ENCODE measurements at places on chromosomes 2 and 18.

GRCh38 chr2:187319441-187320108, 128.5 kb downstream of the CALCRL start:
- DNase-seq, result no peak

GRCh38 chr2:181859123-181859522, 32.4 kb upstream of the ITPRID2 start:
- no peak for DNase-seq

DNA sequence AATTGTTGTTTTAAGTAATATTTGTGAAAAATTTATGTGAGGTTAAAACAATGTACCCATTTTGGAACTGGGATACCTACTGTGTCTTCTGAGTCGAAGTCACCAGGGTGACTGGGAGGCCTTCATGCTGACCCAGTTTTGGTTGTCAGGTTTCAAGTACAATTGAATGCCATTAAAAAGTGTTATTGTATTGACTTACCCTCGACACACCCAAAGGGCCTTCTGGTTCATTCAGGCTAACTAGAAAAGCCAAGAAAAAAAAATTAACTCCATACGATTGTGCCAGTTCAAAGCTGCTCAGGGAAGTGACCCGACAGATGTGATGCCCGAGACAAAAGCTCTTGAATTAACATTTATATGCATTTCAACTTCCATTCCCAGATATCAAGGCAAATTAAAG, 190.0 kb downstream of the ST6GAL2 start:
- no peak for DNase-seq

- DNase-seq, result no peak
These were observed 276.8 kb upstream of the EPAS1 start for GRCh38 chr2:46020416-46020815.

GRCh38 chr2:226076529-226076928, 677.0 kb downstream of the NYAP2 start:
- DNase-seq, result no peak

DNA sequence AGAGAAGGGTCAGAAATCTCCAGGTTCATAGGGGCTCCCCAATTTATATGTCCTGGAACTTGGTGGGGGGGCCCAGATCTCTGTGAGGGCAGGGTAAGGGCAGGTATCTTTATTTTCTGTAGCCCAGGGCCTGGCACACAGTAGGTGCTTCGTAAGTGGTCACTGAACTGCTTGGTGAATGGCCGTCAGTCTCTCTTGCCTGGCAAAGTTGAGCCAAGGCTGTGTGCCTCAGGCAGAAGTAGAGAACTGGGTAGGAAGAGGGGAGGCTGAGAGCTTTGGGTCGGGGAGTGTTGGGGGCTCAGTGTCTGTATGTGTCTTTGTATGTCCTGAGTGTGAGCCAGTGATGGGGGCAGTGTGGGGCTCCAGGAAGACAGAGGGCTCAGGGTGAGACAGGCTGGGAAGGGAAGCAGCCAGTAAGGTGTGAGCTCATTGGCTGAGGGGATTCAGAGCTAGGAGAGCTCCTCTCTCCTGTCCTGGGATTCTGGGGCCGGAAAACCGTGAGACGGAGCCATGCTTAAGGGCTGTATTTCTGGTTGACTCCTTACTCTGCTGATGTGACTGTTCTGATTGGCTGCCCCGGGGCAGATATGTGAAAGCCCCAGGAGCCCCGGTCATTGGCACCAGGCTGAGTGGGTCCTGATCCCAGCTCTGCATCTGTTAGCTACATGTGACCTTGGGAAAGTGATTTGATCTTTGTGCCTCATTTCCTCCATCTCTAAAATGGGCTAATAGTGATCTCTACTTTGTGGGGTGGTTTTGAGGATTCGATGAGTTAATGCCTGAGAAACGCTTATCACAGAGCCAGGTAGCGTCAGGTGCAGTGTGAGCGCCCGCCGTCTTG, 30.3 kb downstream of the STEAP3 start:
- no peak for DNase-seq

DNA sequence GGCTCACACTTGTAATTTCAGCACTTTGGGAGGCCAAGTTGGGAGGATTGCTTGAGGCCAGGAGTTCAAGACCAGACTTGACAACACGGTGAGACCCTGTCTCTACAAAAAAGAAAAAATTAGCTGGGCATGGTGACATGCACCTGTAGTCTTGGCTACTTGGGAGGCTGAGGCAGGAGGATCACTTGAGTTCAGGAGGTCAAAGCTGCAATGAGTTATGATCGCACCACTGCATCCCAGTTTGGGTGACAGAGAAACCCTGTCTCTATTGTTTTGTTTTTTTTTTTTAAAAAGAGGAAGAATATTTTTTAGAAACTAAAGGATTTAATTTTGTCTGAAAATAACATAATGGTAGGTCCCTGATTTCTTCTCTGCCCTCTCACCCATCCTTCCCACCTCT, 79.4 kb upstream of the TMEM200C start:
- no peak for DNase-seq

DNA sequence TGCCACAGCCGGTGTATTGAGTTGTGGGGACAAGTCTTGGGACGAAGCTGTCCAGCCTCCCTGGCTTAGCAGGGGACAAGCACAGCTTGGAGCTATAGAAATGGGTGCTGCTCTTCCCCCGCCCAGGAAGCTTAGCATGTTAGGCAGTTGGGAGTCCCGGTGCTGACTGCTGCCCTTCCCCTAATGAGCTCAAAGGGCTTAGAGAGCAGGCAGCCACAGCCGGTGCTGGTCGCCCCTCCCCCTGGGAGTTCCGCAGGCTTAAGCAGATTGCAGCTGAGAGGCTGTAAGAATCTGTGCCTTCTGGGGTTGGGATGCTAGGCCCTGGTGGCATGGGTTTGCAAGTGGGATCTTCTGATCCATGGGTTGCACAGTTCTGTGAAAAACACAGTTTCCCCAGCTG, 237.3 kb downstream of the DCDC2C start:
- no peak for DNase-seq

GRCh38 chr2:6999211-6999877, 82.1 kb downstream of the RNF144A start:
- DNase-seq, result no peak

DNA sequence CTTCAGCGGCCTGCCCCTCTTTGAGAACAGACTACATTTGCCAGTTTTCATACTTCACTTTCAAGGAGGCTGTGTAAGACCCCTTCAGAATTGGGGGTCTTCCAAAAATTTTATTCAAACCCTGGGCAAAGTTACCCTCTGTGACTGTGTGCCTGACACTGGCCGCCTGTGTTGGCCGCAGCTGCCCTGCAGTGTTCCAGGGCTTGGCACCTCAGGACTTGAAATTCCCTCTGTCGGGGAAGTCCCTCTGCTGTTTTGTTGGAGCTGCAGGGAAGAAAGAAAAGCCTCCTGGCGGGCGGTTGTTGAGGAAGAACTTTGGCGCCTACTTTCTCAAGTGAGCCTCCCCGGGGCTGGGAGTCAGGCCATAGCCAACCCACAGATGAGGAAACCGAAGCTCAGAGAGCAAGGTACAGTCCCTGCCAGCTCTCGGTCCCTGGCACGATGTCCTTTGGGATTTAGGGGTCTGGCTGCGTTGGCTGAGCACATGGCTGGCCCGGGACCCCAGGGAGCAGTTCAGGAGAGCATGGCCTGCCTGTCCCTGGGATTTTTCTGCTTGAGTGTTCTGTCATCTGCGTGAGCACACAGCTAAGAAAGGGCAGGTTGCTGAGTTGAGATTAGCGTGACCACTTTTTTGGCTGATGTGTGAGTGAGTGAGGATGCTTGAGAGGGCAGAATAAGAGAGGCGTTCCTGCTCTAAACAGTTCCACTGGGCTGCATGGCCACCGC, 17.9 kb upstream of the ASB1 start:
- no peak for DNase-seq

DNA sequence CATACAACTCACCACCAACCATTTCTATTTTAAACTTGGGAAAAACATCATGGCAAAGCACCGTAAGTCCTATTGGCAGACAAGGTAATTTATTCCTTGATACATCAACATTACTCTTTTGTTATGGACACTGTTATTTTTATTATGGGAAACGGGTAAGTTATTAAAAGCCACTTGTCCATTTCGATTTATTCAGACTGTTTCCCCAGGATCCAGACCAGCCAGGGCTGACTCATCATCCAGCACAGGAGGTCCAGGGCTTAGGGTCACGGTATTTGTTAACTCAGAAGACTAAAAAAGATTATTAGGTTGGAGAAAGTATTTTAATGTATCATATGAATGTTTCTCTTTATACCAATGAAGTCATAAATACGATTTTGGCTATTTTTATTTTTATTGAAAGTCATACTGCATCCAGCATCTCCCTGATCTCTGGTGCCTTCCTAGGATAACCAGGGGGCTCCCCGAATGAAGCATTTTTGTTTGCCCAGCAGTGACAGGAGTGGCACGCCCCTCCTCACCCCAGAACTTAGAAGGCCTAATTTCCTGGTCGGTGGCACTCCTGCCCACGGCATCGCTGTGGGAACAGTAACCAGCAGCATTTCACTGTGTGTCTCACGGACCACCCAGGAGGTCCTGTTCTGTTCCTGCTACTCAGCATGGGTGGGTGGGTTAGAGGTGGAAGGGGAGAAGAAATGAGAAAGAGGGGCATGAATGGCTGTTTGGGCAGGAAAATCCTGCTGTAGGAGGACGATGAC, 446.1 kb downstream of the EIPR1 start:
- no peak for DNase-seq

GRCh38 chr2:9984217-9984739, 32.8 kb downstream of the GRHL1 start:
- DNase-seq, result no peak

GRCh38 chr2:108297436-108298141, 8.9 kb downstream of the SULT1C2 start:
- DNase-seq, result no peak

DNA sequence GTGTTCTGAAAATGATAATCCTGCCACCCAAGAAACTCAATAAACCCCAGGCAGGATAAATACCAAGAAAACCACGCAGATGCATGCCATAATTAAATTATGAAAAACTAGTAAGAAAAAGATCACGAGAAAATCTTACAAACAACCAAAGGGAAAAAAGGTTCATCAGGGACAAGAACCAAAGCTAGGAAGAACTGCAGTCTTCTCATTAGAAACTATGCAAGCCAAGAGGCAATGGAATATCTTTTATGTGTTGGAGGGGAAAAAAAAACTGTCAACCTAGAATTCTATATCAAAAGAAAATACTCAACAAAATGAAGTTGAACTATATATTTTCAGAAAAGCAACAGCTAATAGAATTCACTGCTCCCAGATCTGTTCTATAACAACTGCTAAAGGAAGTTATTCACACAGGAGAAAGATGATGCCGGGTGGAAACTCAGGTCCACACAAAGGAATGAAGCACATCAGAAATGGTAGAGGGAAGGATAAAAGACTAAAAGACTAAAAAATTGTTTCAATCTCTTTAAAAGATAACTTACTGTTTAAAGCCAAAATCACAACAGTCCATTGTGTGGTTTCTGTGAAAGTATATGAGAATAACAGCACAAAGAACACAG, 55.0 kb downstream of the NDUFA10 start:
- no peak for DNase-seq

GRCh38 chr2:56369316-56369715, 185.5 kb downstream of the CCDC85A start:
- no peak for DNase-seq

DNA sequence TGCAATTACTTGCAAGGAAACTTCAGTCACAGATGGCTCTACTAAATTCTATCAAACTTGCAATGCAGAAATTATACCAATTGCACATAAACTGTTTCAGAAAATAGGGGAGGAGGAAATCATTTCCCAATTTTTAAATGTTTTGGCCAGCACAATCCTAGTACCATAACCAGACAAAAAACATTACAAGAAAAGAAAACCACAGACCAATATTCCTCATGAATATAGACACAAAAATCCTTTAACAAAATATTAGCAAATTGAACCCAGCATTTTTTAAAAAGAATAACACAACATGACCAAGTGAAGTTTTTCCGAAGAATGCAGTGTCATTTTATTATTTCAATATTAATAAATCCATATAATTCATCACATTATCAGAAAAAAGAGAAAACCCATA, 45.8 kb downstream of the INO80C start:
- no peak for DNase-seq

- no peak for DNase-seq
These were observed 7.0 kb downstream of the TIMM21 start for GRCh38 chr18:74155276-74155675.

DNA sequence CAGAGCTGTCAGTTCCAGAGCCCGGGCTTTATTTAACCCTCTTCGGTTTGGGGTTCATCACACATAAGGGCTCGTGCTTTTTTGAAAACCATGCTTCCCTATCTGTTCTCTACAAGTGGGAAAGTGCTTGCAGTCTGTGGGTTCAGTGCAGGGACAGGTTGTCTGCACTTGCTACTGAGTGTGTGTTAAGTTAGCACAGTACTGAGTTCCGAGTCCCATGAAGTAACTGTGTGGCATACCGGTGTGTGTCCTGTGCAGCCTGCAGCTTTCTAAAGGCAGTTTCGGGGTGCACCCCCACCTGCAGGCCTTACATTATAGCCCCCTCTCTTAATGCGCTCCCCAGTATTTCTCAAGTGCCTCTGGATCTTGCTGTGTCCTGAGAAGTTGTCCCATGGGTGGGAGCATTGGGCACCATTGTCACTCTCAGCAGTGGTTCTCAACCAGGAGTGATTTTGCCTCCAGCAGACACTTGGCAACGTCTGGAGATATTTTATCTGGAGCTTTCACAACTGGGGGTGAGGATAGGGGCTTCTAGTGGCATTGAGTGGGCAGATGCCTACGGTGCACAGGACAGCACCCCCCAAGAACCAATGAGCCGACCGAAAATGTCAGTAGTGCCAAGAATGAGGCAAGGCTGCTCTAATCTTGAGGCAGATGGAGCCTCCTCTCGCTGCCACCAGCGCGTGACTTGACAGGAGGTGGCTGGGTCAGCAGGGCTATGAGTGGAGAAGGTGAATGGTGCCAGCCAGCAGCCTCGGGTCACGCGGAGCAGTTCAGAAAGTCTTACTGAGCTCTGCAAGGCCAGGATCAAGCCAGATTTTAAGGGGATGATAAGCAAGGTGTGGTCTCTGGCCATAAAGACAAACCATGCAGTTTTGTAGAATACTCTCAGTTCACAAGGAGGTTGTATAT, 152.2 kb downstream of the SMAD7 start:
- DNase-seq, result no peak

GRCh38 chr2:190802129-190802528, 78.5 kb upstream of the GLS start:
- no peak for DNase-seq

GRCh38 chr18:23995180-23995579, 19.4 kb upstream of the TTC39C start:
- DNase-seq, result no peak

GRCh38 chr18:11033503-11033902, 115.9 kb downstream of the PIEZO2 start:
- DNase-seq, result no peak

DNA sequence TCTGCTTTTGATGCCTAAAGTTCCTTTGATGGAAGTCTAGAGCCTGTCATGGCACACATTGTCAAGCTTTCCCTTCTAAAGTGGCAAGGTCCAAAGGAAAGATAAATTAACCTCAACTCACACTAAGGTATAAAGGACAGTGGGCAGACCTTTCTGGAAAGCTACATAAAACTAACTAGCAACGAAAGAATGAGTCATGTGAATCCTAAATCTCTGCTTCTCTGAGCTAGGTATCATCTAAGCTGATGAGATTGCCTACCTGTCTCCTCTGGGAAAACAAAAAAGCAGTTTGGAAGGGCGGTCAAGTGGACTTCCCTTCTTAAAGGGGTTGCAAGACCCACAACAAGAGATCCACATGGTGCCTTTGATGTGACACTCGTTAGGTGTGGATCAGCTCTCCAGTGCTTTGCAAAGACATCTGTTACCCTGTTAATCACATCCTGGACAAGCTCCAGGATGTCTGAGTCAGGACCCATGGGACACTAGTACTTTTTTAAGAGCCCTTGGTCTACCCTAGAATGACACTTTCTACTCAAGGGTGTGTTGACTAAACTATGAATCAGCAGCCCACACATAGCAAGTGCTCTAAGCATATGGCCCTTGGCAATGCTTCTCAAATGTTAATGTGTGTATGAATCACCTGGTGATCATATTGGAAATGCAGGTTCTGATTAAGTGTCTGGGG, 173.5 kb downstream of the ALK start:
- DNase-seq, result no peak

Data from activated CD8-positive, alpha-beta memory T cell treated with anti-CD3 and anti-CD28 coated beads for 48 hours (primary cell).